ENCODE measurements at places on chromosomes 11 and 22.

- DNase-seq = no peak
These were observed 72.1 kb upstream of the TIMP3 start for GRCh38 chr22:32729412-32729811.

DNA sequence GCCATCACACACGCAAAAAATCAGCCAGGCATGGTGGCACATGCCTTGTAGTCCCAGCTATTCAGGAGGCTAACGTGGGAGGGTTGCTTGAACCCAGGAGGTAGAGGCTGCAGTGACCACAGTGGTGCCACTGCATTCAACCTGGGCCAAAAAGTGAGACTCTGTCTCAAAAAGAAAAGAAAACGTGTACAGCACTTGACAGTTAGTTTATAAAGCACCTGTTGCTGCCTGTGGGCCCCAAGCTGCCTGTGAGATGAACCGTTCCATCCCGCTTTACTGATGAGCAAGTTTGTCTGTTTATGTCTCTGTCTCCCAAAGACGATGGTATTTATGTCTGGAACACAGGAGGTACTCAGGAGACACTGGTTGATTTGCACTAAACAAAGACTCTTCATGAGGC, 1.5 kb upstream of the PRR5 start:
- no peak for DNase-seq

GRCh38 chr11:4178813-4179662, 84.4 kb downstream of the RRM1 start:
- DNase-seq = no peak

DNA sequence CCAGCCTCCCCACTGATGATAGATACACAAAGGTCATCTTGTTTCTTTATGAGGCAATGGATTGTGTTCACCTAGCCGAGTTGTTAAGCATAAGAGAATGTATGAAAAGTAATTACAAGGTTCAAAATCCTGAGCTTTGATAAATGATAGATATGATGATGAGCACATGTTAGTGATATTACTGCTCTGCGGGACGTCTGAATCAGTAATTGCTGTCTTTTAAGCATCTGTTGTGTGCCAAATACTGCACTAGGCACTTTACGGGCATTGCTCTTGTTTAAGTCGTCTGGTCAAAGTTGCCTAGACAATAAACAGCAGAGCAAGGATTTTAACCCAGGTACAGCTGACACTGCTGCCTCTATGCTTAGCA, 559 bp upstream of the RNF141 start:
- DNase-seq = no peak

DNA sequence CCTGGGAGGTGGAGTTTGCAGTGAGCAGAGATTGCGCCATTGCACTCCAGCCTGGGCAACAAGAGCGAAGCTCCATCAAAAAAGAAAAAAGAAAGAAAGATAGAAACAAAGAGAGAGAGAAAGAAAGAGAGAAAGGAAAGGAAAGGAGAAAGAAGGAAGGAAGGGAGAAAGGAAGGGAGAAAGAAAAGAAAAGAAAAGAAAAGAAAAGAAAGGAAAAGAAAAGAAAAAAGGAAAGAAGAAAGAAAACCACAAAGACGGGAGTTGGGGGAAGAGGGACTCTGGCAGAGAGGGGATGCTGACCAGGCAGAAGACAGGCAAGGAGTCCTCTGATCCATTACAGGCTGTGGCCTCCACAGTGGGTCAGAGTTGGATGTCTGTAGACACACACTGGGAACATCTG, 18.8 kb upstream of the SLCO2B1 start:
- DNase-seq = no peak

DNA sequence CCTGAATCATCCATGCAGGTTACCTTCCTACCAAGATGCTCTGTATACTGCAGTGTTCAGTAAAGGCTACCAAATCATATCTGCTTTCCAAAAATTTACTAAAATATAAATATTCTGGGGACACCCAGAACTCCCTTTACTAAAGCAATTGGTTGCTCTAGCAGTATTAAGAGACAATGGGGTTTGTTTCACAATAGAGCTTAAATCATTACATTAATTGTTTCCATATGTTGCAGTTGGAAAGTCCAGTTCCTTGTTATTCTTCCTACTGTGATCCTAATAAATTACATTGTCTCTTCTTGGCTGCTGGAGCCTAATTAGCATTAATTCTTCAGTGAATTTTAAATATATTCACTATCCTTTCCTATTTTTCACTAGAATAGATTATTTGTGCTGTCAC, 316.0 kb upstream of the MTNR1B start:
- DNase-seq = no peak

DNA sequence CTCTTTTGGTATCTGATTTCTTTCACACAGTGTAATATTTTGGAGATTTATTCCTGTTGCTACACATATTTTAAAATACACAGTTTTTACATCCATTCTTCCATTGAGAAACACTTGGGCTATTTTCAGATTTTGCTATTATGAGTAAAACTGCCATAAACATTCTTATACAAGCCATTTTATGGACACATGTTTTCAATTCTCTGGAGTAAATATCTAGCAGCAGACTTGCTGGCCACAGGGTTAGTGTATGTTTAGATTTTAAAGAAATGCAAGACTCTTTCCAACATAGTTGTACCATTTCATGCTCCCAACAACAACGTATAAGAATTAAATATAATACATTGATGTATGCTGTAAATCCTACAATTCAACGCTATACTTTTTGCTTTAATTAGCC, 360.8 kb upstream of the PITPNB start:
- no peak for DNase-seq

- peak; percentile 83 for DNase-seq
These were observed 14.3 kb upstream of the FGF19 start for GRCh38 chr11:69718147-69718546.

GRCh38 chr11:123211981-123212380, 16.9 kb upstream of the CLMP start:
- no peak for DNase-seq

DNA sequence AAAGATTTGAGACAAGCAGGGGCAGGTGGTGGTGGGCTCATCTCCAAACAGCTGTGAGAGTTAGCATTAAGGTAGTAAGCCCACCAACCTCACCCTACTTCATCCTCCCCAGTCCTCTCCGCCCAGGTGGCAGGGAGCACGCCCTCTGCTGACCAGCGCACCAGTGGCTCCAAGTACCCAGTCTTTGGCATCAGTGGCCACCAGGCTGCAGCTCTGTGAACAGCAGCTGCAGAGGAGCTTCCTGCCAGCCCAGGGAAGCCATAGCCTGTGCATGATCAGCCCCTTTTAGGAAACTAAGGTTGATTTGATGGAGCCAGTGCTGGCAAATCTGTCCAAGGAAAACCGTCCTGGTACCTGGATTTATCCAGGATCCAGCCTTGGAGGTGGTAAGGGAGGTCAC, 21.7 kb downstream of the CAVIN3 start:
- peak; percentile 46 for DNase-seq

- DNase-seq = no peak
These were observed 2.2 kb downstream of the STIM1 start for GRCh38 chr11:3857628-3858027.

GRCh38 chr22:41844513-41844912, 11.6 kb downstream of the SREBF2 start:
- no peak for DNase-seq

DNA sequence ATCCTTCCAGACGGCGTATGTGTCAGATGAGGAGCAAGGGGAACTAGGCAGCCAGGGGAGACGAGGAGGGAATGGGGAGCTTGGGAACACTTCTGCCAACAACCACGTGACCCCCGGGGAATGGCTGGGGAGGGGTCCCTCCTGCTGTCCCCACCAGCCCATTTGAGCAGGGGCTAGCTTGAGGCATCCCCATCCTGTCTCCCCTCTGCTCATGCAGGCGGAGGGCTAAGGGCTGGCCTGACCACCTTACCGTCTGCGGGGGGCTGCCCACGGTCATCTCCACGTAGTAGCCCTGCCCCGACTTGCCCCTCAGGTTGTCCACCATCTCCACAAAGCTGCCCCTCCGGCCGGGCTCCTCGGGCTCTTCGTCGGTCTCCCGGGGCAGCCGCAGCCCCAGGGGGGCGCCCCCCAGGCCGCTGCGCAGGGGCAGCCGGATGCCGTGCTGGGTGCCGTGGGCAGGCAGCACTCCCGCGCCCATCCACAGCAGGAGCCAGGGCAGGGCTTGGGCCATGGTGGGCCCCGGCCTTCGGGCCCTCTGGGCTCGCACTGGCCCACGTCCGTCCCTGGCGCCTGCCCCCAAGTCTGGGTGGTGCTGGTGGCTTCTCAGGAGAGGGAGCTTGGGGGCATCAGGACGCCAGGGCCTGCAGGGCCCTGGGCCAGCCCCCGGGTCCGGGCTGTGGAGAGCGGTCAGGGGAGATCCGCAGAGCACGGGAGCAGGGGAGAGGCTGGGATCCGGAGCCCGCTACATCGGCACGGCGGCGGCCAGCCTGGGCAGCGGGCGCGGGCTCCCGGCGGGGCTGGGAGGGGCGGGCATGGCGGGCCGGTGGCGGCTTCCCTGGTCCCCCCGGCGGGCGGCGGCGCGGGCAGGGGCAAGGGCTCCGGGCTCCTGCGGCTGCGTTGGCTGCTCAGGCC, 515 bp downstream of the BACE1 start:
- peak; percentile 78 for DNase-seq

GRCh38 chr11:83007909-83008580, 63.7 kb downstream of the RAB30 start:
- DNase-seq = peak; percentile 23

DNA sequence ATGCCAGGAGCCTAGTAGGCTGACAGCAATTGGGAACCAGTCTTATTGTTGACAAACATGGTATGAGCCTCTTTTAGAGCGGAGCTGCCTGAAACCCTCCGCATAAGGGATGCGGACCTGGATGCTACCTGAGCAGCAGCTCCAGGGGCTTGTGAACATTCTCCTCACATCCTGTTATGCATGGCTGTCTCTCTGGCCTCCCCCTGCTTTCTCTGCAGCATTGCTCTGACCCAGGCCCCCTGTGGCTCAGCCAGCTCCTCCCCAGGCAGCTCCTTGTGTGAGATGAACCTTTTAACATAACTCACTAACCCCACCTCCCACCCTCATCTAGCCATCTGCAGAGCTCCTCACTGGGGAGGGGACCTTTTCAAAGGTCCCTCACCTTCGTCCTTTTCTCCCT, 6.0 kb downstream of the BMAL1 start:
- peak; percentile 25 for DNase-seq

DNA sequence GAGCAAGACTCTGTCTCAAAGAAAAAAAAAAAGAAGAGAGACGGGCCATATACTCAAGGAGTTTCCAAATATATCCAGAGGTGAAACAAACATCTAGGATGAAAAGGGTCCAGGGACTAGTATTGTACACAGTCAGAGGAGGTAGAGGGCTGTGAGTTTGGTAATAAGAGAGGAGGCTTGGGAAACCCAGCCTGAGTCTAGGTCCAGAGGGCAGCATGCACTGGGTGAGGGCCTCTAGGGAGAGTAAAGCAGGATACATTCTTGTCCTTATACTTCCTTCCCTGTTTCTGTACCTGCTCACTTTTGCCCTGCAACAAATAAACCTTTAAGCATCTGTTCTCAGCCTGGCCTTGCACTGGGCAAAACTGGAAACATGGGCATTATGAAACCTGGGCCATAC, 31.5 kb downstream of the STIM1 start:
- DNase-seq = no peak

- no peak for DNase-seq
These were observed 50.0 kb downstream of the RBX1 start for GRCh38 chr22:41000941-41001721.

GRCh38 chr11:61694602-61694939, 14.4 kb downstream of the DAGLA start:
- no peak for DNase-seq

DNA sequence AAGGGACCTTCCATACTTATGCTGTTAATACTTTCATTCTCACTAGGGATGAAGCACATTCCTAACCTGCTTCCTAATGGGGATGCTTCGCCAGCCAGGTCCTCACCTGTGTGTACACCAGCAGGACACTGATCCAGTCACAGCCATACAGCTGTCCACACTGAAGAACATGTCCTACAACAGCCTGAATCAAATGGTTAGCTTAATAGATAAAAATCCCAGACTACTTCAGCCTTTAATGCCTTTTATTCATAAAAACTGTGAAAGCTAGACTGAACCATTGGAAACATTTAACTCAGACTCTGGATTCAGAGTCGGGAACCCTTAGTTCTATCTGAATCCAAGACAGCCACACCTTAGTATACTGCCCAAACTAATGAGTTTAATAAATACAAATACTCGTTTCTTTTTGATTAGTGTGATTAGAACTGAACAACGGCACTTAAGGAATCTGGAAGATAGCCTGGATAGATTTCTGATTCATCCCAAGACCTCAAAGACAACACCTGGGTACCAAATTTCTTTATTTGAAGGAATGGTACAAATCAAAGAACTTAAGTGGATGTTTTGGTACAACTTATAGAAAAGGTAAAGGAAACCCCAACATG, 3.3 kb downstream of the FTH1 start:
- no peak for DNase-seq

DNA sequence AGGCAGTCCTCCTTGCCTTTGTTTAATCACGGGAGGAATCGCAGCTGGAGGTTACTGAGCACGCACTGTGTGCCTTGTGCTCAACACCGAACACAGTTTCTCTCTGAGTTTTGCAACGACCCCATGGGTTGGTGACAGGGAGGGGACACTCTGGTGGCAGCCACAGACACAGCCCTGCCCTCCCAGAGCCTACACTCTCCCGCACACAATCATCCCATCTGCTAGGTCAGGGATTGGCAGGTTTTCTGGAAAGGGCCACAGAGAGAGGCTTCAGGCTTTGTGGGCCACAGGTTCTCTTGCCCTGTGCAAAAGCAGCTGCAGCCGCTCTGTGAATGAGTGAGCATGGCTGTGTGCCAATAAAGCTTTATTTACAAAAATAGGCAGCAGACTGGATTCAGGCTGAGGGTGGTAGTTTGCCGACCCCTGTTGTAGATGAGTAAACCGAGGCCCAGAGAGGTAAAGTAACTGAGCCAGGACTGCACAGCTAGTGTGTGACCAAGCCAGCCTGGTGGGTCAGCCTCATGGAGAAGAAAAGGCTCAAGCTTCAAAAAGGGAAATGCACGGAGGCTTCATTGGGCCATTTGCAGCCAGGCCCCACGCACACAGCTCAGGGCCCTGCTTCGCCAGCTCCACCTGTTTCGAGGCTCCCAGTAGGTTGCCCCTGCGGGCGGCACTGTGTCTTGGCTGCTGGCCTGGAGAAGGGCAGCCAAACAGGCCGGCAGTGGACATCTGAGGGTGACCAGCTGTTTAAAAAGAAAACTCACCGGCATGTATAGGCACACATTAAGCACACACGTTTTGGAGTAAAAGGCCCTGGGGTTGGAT, 16.3 kb downstream of the LTO1 start:
- DNase-seq = no peak

GRCh38 chr11:11293798-11294550, 59.1 kb downstream of the CSNK2A3 start:
- no peak for DNase-seq

DNA sequence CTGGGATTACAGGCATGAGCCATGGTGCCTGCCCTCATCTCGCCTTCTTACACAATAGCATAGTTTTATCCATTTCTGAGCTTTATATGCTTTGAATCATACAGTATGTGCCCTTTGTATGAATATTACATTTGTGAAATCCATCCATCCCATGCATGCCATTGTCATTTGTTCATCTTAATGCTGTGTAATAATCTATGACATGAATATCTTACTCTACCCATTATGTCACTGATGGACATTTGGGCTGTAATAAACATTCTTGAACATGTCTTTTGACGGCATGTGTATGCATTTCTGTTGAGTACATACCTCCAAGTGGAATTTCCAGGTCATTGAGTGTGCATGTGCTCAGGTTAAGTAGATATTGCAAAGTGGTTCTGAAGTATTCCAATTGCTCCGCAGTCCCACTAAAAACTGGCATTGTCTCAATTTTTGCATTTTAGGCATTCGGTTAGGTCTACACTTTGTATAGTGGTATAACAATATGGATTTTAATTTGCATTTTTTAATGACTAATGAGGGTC, 339.3 kb upstream of the SYN3 start:
- no peak for DNase-seq

Data from nephron progenitor cell (in vitro differentiated cells).